ENCODE measurements at places on chromosomes 2 and 18.

DNA sequence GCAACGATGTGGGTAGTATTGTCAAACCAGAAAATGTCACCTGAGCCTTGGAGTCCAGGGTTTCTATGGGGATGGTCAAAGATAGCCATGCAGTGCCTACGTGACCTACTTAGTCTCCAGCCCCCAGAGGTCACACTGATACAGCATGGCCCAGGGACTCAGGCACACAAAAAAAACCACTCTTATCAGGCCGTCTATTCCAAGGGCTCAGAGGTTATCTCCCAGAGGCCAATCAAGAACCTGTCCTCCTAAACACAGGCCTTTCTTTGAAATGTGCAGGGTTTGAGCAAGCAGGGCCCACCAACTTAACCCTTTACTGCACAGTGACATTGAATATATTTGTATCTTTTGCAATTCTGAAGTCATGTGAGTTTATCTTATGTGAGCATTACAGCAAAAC, 82.7 kb downstream of the MRO start:
- no peak for DNase-seq

GRCh38 chr2:218569038-218569431, 396 bp downstream of the CNOT9 start:
- peak; percentile 52 for DNase-seq

DNA sequence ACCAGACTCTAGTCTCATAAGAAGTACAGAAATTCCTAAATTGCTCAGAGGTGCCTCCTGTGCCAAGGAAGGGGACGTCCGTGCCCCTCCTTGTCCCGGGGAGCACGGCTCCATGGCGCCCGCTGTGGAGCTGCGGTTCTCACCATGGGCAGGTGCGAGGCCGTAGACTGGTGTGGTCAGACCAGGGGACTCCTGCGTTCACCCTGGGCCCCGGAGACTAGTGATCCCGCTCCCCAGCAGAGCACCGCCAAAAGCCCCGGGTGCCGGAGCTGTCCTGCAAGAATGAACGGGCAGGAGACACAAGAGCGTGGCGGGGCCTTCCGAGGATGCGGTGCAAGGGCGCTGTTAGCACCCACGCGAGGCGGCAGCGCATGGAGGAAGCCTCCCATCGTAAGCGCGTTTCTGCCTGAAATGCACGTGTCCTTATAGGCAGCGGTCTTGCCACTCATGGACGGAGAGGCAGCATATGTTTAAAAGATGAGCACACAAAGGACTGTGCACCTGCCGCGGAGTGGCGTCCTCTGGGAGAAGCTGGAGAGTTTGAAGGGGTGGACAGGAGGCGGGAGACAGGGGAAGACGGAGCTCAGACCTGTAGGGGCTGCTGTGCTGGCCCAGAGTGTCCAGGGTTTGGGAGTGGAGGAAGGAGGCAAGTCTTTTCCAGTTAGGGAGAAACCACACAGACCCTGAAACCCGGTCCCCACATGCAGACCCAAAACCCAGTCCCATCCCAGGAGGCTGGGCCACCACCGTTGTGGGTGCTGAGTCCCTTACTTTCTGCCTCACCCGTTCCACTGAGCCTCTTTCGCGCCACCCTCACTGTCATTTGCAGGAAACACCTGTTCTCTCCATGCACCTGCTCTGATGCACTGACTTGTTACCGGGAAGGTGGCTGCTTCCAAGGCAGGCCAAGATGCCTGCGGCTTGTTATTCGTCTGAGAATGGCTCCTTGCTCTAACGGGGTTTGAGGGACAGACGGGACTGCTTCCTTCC, 7.5 kb upstream of the KCNG2 start:
- no peak for DNase-seq

- no peak for DNase-seq
Observed at GRCh38 chr2:158665536-158666302, 129.4 kb upstream of the DAPL1 start.

GRCh38 chr2:221895366-221896121, 323.4 kb upstream of the EPHA4 start:
- DNase-seq = no peak

DNA sequence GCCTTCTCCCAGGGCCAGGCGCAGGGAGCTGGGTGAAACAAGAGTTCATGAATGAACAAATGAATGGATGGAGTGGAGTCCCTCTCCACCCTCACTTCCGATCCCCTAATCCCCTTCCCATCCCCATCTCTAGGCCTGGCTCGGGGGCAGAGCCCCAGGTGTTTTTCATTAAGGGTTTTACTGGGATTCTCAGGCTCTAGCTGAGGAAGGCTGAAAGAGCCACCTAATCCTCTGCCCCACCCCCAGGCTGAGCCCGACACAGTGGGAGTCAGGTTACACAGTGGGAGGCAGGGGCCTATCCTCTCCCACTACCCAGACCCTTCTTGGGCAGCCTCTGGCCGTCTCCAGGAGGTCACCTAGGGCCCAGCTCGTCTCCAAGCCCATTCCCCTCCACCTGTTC, 36.1 kb downstream of the SDC1 start:
- no peak for DNase-seq

Data from stimulated activated CD8-positive, alpha-beta memory T cell treated with anti-CD3 and anti-CD28 coated beads, Interleukin-2, amount 100 ng/mL, for 48 hours (primary cell).